Fibroblast of skin of left quadriceps (primary cell): ENCODE measurements at places on chromosomes 3 and 15.

GRCh38 chr3:155153242-155154186, 73.4 kb downstream of the MME start:
- DNase-seq: no peak

DNA sequence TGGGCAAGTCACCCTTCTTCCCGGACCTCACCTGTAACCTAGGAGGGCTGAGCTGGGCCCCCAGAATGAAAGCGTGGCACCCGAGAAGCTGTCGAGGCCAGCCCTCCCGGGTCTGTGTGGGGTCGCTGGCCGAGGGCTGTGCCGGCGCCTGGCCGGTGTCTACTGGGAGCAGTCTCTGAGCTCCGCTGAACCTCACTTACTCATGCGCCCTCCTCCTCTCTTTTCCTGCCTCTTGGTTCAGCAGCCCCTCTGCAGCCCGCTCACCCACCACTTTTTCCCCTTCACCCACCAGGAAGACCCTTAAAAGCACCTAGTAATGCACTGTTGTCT, 419 bp downstream of the HYKK start:
- no peak for DNase-seq

DNA sequence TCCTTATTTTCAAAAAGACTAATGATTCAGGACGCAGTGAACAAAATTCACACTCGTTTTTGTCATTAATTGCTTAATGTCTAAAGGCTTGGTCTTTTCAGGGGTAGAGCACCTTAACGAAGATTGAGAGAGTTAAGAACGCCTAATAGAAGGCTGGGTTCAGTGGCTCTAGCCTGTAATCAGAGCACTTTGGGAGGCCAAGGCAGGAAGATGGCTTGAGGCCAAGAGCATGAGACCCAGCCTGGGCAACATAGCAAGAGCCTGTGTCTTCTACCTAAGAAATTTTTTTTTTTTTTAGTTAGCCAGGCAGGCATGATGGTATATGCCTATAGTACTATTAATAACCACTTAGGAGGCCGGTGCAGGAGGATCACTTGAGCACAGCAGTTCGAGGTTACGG, 7.5 kb downstream of the PIK3CB start:
- no peak for DNase-seq

- no peak for DNase-seq
Observed at GRCh38 chr15:38320181-38320580, 67.5 kb downstream of the SPRED1 start.

DNA sequence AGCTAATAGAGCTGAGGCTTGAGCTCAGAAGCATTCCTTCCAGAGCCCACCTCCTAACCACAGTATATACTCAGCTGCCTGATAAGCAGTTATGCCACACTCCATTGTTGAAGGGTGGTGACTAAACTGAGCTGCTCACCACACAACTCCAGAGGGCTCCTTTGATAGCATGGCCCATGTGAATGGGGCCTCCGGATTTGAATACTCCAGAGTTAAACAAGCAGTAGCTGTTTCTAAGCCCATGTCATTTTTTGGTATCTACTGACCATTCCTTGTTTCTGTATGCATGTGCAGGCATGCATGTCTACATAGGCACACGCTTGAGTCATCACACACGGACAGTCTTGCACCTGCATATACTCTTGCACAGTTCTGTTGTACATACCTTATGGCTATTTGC, 28.9 kb downstream of the IGSF10 start:
- no peak for DNase-seq

DNA sequence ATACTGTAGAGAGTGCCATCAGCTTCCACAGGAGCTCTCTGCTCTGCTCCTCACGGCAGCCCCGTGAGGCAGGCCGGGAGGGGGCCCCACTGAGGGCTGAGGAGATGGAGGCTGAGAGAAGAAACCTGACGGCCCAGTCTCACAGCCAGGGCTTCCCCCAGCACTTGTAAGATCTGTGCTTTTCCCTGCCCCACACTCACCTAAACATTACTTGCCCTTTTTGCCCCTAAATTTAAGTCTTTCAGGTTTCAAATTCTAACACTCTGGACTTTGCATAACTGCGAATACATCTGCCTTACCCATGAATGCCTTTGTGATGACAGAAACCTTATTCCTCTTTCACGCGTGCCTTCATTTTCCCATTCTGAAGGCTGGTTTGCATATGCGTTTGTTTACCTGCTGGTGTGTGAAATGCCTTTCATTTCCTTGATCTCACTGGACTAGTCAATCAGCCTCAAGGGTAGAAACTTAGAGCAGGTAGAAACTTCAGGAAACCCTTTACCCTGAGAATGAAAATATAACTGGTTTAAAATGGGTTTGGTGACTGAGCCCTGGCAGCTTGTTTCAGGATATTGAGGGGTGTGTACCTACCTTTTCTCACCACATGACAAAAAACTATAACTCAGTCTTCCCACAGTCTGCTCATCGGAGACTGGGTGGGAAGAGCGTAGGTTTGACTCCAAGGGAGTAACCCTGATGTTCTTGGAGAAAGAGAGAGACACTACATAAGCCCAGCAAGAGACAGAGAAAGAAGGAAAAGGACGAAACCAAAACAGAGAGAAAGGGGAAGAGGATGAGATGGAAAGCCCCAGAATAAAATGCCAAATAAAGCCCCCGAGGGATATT, 20.1 kb downstream of the SLC12A8 start:
- DNase-seq: no peak

DNA sequence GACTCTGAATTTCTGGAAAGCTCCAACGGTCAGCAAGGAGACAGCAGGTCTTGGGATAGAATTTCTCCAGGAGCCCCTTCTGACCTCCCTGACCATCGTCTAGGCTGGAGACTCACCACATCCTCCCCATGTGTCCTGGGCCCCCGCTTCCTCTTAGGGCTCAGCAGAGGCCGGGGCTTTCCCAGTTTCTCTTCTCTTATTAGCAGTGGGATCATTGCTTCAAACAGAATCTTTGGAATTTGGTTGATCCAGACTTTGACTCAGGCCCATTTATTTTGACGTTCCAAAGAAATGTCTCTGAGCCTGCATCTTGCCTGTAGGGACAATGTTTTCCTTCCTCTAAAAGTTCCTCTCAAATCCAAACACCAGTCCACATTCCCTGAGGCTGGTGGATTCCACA, 38.4 kb upstream of the SLC6A6 start:
- no peak for DNase-seq

DNA sequence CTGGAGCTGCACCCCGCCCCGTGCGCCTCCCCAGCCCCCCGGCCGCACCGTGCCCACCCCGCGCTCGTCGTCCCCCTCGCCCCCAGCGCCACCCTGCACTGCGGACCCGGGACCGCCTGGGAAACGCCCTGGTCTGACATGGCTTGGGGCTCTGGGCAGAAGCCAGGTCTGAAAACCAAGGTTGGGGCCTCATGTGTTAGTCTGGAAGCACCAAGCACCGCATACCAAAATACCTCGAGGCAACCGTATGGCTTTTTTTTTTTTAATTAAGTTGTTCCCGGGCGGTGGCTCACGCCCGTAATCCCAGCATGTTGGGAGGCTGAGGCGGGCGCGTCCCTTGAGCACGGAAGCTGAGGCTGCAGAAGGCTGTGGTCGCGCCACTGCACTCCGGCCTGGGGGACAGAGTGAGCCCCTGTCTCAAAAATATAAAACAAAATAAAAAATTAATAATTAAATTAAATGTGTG, 91.5 kb upstream of the CHD2 start:
- DNase-seq: no peak

DNA sequence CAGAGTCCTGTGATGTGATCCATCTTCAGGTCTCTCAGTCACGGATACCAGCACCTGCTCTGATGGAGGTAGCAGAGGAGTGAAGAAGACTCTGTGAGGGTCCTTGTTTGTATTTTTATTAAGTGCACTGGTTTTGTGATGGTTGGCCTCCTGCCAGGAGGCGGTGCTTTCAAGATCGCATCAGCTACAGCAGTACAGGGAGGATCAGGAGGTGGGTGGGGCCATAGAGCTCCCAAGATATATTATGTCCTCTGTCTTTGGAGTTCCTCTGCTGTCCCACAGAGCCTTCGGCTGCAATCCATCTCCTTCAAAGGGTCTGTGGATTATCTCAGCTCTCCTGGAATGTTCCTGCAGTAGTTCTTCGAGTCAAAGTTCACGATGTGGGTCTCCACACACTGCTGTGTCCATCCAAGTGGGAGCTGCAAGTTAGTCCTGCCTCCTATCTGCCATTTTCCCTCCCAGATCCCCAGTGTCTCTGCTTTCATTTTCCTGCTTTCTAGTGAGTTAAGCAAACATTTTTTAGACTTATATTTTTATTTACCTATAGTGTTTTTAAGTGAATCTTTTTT, 54.7 kb downstream of the TM2D3 start:
- DNase-seq: no peak

GRCh38 chr3:42680271-42680670, 5.1 kb upstream of the KLHL40 start:
- no peak for DNase-seq

DNA sequence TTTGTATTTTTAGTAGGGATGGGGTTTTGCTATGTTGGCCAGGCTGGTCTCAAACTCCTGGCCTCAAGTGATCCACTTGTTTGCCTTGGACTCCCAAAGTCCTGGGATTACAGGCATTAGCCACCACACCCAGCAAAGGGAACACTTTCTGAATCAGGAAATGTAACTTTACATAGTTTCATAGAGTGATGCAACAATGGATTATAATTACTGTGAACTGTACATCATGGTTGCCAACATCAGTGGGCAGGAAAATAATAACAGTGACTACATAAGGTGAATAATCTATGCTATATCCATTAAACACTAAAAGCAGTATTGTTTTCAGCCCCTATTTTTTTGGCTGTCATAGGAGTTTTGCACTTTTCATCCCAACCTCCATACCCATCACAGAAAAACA, 5.0 kb upstream of the KPNA1 start:
- DNase-seq: no peak

DNA sequence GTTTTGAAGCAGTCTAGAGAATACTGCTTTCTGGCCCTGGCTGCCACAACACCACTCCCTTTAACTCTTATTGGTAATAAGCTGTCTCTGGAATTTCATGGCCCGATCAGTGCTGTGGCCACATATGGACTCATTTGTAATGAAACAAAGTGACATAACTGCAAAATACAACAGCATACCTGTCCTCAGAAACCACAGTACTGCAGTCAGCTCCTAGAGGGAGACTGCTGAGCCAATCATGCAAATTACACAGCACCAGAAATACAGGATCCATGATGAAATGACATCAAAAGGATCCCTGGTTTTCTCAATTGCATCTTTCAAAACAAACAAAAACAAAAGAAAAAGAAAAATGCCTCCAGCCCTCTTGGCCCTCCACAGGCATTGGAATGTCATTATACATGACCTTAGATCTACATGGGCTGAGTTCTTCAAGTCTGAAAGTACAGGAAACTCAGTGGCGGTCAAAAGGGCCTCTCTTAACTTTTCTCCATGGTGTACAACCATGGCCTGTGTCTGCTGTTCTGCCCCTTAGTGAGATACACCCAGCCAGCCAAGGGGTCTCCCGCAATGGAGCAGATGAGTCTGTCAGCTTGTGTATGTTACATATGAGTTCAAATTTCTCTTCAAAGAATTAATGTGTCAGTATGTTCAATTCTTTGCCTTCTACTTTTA, 24.9 kb upstream of the KBTBD12 start:
- no peak for DNase-seq

- no peak for DNase-seq
Observed at GRCh38 chr3:35633332-35634124, 5.8 kb upstream of the ARPP21 start.

- peak; percentile 72 for DNase-seq
Observed at GRCh38 chr3:196739671-196740480, at the start of gene PAK2. Gene PAK2 (plus strand): TSS chr3:196739857. CDS start chr3:196782647, 42,790 bp downstream.

DNA sequence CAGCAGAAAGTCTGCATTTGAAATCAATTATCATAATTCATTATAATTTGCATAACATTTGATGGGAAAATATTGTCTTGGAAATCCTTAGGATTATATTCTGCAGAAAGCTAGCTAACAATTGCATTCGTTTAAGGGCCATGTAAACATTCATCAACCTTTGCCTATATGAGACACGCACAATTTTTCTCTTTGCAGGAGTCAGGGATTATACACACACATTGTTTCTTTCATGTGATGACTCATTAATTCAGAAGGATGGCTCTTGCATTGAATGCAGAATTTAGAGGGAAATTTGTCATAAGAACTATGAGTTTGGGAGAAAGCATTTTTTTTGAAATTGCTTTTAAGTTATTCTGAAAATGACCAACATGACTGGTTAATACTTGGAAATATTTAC, 844.7 kb downstream of the DIPK2A start:
- DNase-seq: peak; percentile 45

DNA sequence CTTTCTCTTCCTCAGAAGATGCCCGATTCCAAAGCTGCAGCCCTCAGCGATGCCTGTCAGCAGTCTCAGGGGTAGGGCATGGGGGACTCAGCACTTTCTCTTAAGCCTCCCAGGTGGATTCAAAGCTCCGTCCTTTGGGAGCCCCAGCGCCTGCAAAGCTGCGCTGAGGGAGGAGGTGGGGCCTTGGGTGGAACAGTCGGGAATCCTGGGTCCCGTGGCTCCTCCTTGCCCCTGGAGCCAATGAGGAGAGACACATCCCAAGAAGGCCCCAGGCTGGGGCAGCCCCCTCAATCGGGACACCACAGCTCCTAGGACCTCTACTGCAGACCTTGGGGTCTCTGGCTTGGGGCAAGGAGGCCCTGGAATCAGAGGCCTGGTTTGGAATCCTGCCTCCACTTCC, 227.5 kb upstream of the IGF1R start:
- DNase-seq: no peak

GRCh38 chr3:37462452-37462851, 288.1 kb upstream of the LRRFIP2 start:
- DNase-seq: no peak

- peak; percentile 14 for DNase-seq
Observed at GRCh38 chr3:196016485-196016884, 65.4 kb downstream of the TFRC start.

DNA sequence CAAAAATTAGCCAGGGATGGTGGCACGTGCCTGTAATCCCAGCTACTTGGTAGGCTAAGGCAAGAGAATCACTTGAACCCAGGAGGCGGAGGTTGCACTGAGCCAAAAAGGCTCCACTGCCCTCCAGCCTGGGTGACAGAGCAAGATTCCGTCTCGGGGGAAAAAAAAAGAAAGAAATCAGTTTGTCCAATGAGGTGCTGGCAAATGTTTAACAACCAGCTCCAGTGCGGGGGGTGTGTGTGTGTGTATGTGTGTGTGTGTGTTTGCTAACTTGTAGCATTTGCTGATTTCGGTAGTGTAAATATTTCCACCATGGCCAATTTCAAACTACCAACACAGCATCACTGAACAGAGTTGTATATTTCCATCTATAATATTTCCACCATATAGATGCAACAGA, 23.8 kb upstream of the IDH2 start:
- DNase-seq: no peak

DNA sequence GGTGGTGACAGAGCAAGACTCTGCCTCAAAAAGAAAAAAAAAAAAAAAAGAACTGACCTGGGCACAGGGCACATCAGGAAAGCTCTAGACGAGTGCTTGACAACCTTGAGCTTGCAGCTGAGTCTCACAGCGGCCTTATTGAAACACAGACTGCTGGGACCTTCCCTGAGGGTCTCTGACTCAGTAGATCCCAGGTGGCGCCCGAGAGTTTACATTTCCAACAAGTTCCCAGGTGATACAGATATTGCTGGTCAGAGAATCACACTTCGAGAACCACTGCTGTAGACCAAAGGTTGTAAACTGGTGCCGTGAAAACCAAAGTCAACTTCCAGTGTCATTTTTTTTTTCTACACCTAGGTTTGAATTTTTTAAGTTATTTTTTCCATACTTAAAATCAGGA, 573.2 kb upstream of the MDFIC2 start:
- DNase-seq: no peak

- no peak for DNase-seq
Observed at GRCh38 chr3:160005004-160005403, 16.4 kb downstream of the IL12A start.
